ENCODE measurements at places on chromosomes 5 and 9.
A peak's percentile ranks its signal among the peaks of the same experiment; 100 is the strongest.

- DNase-seq, result no peak
Measured at GRCh38 chr9:99509900-99510535, 287.9 kb downstream of the SEC61B start.

GRCh38 chr9:83011611-83012010 lies 51.3 kb downstream of the RASEF start:
- DNase-seq, result no peak

GRCh38 chr5:154713615-154714125 lies 41.5 kb upstream of the LARP1 start:
- no peak for DNase-seq

DNA sequence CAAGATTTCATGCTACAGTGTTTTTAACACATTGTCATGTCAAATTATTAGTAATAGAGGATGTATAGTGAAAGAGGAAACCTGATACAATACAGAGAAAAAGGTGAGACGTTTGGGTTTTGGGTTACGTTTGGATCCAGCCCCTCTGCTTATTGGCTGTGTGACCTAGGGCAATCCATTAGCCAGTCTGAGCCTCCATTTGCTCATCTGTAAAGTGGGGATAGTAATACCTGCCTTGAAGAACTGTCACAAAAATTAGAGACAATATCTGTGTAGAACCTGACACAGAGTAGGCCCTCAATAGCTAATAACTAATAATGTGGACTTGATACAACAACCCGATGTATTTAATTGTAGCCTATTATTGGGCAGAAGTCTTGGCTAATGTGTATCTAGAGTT lies 4.3 kb upstream of the BOD1 start:
- DNase-seq, result no peak

DNA sequence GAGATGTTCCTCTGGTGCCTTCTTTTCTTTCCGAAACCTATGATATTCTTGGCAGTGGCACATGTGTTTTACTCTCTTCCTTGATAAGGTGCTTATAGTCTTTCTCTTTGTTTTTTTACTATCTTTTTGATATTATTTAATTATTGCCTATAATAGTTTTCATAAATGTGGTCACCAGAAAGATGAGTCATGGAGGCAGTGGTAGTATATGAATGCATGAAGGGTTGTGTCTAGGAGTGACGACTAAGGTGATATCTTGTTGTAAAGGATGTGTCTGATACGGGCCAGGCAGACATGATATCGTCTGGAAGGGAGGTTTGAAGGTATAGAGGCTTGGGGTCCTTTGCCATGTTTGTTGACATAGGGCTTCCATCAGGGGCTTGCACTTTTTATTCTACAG lies 36.8 kb downstream of the SLC44A1 start:
- no peak for DNase-seq

DNA sequence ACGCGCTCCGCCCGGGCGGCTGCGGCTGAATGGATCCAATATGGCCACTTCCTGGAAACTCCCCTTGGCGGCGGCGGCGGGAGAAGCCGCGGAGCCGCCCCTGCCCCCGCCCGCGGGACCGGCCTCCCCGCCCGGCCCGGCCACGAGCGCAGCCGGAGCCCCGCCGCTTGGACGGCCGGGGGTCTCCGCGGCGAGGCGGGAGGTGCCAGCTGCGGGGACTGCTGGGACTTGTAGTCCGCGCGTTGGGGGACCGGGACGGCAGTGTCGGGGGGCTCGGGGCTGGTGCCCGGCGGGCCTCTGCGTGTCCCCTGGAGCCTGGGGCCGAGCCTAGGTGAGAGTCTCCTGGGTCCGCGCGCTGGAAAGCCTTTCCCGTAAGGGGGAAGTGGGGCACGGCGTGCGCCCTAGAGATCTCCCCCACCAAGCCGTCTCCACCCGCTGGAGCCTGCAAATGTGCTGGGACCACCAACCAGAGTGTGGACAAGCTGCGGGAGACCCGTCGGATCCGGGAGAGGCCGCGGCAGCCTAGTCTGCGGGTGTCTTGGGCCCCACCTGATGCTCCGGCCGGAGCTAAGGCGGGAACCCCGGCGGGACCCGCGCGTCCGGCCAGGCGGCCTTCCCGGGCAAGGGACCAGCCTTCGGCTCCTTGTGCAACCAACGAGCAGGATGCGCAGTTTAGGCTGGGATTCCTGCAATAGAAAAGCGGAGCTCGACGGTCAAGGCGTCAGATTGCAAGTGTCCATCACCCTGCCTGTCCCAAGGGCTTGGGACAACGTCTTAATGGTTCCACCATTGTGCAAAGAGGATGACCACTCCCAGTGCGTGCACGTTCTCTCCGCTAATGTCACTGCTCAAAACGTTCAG lies at the start of gene SEPTIN8:
TSS of gene SEPTIN8 (minus strand) at position 31 of the 861 bp plus-strand sequence. CDS start 102 bp downstream, outside the sequence.
- DNase-seq, result peak; percentile 10

DNA sequence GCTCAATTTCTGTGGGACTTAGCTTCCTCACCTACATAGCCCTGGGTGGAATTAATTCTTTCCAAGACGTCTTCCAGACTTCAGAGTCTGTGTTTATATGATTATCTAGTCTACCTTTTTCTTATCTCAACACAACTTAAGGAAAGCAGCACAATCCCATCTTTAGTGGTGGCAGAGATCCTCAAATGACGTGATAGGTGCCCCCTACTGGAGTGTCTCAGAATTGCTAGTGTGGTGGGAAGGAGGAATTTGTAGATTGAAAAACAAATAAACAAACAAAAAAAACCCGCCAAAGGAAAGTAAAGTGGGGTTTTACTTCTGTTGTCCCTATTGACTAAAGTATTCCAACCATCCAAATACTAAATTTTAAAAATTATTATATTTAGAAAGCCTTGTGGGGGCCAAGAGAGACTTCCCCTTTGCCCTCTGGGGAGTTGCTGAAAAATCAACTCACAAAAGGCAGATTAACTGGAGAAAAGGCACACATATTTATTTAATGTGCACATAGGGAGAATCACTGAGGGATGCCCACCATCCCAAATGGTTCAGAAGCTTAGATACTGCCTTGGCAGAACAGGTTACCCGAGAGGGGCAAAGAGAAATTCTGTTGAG lies 283.3 kb downstream of the TMEM167A start:
- peak; percentile 26 for DNase-seq

DNA sequence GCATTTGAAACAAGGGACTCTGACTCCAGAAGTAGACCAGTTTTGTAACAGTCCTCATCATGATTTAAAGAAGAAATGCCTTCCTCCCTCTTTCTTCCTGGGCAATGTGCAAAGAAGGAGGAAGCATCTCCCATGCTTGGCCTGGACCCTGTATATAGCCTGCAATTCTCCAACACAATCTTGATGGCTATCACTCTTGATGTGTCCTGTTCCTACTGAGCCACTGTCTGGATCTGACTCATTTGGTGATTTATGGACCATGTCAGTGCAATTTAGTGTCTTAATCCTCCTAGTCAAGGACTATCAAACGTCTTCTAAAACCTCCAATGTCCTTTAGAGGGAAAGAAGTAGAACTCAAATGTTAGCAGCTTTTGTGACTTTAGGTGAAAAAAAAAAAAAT lies 697.3 kb downstream of the TLR4 start:
- DNase-seq, result no peak

DNA sequence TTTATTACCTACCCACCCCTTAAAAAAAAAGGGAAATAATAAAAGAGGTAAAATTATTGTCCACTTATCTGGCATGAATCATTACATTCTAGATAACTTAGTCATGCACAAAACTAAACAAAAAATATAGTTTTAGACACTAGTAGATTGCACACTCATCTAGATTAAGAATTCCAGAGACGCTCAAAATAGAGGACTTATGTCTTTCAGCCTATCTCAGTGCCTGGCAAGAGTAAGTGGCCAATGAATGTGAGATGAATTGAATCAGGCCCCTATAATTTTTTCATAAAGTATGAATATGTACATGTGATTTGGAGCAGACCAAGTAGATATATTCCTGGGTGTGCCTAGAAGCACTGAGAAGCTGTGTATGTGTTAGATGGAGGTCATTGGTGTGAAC lies 2.0 kb upstream of the RXFP3 start:
- no peak for DNase-seq

GRCh38 chr5:88847420-88847819 lies 35.6 kb downstream of the MEF2C start:
- no peak for DNase-seq

DNA sequence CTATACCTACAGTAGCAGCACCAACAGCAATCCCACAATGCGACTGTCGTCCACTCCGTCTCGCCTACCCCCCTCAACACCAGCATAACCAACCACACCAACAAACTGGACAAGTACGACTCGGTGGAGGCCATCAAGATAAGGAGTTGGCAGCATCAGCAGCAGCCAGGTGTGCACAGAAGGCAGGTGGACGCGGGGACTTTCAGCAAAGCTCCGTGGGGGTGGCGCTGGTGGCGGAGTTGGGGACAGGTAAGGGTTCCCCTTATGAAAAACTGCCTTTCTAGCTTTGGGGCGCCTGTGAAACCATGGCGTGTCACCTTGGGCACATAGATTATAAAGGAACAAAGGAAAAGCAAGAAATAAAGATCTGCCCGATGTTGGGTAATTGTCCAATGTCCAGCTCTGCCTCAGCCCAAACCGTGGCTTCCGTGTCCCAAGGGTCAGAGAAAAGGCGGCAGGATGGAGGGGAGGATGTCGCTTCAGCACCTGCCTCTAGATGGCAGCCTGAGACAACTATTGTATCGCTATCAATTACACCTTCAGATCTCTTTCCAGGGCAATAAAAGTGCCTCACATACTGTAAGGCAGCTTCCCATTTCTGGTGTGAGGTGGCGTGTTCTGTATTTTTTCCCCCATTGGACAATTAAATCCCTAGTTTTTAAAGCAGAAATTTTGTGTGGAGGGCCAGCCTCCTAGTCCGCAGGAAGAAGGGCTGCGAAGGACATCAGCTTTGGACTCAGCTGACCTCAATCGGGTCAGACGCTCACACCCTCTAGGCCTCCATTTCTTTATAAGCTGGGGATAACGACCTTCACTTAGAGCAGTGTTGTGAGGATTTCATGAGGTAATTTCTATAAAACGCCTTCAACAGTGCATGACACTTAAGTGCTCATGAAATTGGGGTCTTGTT lies 58.8 kb downstream of the MTRR start:
- peak; percentile 7 for DNase-seq

DNA sequence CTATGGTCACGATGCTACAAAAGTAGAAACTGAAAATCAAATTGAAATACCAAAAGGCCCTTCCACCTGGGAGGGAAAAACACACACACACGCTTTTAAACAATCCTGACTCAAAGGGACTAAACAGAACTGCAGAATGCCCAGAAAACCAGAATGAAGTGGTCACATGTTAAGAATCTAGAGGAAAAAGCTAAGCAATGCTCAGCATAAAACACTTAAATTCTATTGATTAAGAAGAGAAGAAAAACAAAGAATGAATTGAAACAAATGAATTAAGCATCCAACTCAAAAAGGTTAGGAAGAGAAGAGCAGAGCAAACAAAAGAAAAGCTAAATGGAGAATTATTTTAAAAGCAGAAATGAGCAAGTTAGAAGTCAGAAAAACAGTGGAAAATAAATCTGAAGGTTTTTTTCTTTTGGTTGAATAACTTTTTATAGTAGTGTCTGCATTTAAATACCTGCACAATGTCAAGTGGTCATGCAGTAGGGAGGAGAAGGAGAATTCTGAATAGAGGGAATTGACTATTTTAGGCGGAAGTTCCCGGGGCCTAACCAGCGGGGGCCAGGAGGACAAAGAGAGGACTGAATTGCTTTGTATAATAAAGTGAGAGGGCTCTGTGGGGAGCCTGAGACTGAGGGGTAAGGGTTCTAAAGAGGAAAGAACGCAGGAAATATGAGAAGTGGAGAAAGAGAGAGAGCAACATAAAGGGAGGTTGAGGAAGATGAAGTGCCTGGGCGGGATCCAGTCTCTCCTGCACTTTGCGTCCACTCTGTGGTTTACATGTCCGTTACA lies 146.8 kb downstream of the ATPSCKMT start:
- no peak for DNase-seq

GRCh38 chr5:95743232-95743631 lies 12.1 kb downstream of the RHOBTB3 start:
- no peak for DNase-seq

GRCh38 chr5:100901821-100902341 lies 1.2 kb downstream of the ST8SIA4 start:
- peak; percentile 42 for DNase-seq

DNA sequence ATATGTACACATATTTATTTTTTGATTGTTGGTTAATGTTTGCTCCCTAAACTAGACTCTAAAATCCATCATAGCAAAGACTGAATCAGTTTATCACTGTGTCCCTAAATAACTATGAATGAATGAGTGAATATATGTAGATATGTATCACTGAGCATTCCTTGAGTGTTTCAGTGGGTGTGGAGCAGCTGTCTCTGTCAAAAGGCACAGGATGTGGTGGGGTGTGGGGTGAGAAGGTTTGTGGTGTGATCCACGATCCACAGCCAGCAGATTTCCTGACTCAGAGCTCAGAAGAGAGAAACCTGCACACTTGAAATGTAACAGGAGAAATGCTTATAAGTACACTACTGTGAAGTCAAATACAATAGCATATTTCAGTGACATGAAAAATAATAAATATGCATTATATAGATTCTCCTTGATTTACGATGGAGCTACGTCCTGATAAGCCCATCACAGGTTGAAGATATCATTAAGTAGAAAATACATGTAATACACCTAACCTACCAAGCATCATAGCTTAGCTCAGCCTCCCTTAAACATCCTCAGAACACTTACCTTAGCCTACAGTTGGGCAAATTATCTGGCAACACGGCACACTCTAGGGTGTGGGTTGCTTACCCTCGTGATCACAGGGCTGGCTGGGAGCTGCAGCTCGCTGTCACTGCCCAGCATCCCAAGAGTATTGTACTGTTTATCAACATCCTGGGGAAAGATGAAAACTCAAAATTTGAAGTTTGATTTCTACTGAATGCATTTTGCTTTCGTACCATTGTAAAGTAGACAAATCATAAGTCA lies 287.0 kb downstream of the GAS1 start:
- no peak for DNase-seq

- no peak for DNase-seq
Measured at GRCh38 chr5:160087199-160087598, 32.1 kb downstream of the PWWP2A start.

DNA sequence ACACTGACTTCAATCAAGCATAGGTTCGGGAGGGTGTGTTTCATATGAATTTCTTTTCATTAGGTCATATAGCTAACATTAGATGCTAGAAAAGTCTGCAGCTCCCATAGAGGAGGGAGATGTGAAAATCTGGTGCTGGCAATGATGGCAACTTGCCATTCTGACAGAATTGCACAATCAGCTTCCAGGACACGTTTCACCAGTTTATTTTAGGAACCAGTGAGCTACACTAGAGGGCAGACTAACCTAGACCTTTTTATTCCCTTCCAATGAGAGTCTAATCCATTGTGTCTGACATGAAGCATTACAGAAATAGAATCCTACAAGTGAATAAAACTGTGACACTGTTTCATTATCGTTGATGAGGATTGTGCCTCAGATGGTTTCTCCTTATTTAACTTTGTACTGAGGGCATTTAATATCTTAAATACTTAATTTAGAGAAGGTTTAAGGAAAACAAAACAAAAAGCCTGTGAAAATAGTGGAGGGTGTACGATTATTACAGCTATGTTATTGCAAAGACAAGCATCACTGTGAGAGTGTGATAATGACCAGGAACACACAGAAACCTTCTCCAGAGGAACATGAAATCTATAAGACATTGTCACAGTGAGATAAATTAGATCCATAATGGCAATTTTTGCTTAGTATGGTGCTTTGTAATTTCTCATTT lies 363.3 kb upstream of the RPS23 start:
- no peak for DNase-seq

All from stimulated activated CD4-positive, alpha-beta T cell treated with anti-CD3 and anti-CD28 coated beads, Interleukin-1b, Interleukin-23, amount 100 ng/mL, for 1 hour (primary cell).